Activated T-helper 1 cell treated with anti-CD3 and anti-CD28 coated beads, Interleukin-2, amount 50 U/mL, for 16 hours (primary cell): ENCODE measurements at places on chromosomes 1 and 21.
A peak's percentile ranks its signal among the peaks of the same experiment; 100 is the strongest.

- no peak for DNase-seq
These were observed 22.0 kb downstream of the TNNT2 start for GRCh38 chr1:201355471-201355870.

GRCh38 chr21:33332143-33332542, 7.4 kb downstream of the IFNAR1 start:
- no peak for DNase-seq

DNA sequence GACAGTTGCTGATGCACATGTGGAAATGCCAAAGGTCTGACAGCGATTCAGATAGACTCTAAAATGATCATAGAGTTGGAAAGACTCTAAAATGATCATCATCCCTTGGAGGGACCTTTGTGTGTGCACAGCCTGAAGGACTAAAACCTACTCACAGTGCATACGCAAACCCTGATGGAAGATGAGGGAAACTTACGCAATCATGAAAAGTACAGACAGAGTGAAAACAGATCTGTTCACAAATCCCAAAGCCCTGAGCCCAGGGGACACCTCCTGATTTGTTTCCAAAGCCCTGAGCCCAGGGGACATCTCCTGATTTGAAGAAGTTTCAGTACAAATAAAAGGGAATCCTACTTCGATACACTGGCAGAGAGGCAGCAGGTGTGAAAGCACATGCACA, 79.3 kb upstream of the PROX1 start:
- DNase-seq = no peak

DNA sequence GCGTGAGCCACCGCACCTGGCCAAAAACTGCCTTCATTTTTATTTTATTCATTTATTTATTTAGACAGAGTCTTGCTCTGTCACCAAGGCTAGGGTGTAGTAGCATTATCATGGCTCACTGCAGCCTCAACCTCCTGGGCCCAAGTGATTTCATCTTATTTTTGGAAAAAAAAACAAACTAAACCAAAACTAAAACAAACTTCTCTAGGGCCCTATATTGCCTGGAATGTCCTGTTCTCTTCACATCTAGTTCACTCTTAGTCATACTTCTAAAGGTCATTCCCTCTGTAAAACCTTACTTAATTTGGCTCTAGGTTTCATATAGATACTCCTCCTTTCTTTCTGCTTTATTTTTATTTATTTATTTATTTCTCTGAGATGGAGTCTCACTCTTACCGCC, 15.6 kb downstream of the RPS27 start:
- no peak for DNase-seq

DNA sequence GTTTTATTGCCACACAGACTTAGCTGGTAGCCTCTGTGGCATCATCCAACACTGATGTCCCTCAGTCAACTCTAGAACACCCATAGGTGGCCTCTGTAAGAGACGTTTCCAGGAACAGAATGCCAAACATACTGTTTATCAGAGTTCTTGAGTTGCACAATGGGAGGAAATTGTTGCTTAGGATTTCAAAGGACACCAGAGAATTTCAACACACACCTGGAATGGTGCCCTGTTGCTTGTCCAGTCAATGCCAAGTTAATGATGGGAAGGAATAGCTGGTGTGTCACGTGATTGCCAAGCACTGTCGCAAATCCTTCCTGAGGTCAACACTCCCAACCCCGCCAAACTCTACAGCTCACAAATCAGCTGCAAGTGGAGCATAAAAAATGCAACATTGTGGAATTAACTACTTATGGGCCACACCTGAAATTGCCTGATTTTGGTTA, 28.6 kb upstream of the DUSP23 start:
- DNase-seq = no peak

- no peak for DNase-seq
These were observed 386.2 kb upstream of the ADGRL2 start for GRCh38 chr1:81414488-81415015.

- no peak for DNase-seq
These were observed 237.2 kb downstream of the KAZN start for GRCh38 chr1:14835725-14836124.

DNA sequence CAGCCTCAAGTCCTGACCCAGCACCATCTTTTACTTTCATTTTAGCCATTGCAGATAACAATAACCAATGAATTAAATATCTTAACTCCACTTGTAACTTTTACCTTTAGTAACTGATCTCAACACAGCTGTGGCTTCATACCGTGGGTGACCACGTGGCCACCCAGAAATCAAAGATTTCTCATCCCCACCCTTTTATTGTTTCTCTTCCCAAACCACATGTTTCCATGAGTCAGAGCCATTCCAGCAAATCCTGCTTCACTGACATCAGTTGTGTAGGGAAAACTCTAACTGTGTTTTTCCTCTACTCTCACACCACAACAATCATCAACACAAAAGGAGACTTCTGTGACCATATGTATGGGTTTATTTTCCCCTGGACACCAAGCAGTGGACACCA, 25.1 kb upstream of the BRDT start:
- no peak for DNase-seq

GRCh38 chr1:13813398-13814012, 113.5 kb downstream of the PRDM2 start:
- peak; percentile 35 for DNase-seq

DNA sequence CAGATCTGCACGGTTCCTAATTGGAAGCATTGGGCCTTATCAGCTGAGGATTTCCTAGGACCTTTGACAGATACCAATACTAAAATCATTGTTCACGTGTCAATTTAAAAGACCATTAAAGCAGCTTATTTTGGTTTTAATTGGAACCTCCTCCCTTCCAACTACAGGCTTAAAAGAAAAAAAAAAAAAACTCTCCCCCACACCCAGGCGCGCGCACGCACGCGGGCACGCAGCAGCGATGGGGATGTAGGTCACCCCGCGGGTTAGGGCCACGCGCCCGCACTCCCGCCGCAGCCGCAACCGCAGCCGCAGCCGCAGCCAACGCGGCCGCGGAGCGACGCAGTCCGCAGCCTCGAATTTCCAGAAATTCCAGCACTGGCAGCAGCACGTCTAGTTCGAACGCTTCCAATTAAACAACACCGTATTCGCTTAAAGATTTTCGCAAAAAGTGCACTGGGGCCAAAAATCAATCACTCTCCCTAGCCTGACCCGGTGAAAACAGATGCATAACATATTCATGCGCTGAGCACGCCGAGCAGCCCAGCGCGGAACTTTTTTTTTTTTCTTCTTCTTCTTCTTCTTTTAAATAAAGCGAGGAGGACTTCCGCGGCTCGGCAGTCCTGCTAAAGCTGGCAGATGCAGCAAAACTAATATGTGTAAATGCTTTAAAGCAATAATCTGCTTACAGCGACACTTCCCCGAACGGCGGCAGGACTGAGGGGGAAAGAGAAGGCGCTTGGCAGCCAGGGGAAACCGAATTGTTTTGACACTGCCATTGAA, 13.3 kb upstream of the BARHL2 start:
- DNase-seq = no peak

DNA sequence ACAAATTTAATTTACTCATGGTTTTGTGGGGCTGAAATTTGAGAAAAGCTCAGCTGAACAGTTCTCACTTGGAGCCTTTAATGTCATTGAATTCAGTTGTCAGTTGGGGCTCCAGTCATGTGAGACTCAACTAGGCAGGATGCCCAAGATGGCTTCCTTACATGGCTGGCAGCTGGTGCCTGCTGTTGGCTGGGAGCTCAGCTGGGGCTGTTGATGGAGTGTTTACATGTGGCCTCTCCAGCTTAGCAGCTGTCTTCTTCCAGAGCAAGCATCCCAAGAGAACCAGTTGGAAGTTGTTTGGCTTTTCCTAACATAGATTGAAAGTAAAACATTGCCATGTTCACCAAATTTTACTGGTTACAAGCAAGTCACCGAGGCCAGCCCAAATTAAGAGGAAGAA, 81.8 kb upstream of the KCNA3 start:
- no peak for DNase-seq

DNA sequence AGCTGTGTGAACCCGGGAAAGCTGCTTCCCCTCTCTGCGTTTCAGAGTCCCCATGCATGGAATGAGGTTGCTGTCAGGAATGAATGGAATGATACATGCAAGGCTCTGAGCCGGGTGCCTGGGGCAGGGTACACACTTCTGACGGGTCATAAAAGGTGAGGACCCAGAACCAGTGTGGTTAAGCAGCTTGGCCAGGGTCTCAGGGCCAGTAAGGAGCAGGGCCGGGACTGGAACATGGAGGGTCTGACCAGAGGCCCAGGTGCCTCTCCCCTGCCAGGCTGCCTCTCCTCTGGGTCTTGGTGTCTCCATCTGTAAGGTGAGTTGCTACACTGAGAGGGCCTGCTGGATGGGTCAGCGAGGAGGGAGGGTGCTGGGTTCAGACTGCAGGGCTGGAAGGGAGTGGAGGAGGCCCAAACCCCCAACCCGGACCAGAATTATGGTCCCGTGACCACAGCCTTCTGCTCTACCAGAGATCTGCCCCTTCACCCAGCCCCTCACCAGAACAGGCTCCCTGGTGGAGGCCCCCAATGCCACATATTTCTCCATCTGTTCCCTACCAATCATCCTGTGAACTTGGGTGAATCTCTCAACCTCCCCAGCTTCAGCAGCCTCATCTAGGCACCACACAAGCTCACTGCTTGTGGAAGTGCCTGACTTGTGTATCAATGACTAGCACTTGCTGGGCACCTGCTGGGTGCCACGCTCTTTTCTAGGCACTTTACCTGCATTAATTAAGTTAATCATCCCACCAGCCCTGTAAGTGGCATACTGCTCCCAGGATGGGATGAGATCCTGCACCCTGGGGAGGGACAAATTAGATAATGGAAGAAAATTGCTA, 16.2 kb upstream of the LRP8 start:
- DNase-seq = no peak

- no peak for DNase-seq
These were observed 32.4 kb downstream of the RGS5 start for GRCh38 chr1:163170331-163170730.

GRCh38 chr1:212916481-212917133, 33.7 kb upstream of the VASH2 start:
- DNase-seq = no peak

DNA sequence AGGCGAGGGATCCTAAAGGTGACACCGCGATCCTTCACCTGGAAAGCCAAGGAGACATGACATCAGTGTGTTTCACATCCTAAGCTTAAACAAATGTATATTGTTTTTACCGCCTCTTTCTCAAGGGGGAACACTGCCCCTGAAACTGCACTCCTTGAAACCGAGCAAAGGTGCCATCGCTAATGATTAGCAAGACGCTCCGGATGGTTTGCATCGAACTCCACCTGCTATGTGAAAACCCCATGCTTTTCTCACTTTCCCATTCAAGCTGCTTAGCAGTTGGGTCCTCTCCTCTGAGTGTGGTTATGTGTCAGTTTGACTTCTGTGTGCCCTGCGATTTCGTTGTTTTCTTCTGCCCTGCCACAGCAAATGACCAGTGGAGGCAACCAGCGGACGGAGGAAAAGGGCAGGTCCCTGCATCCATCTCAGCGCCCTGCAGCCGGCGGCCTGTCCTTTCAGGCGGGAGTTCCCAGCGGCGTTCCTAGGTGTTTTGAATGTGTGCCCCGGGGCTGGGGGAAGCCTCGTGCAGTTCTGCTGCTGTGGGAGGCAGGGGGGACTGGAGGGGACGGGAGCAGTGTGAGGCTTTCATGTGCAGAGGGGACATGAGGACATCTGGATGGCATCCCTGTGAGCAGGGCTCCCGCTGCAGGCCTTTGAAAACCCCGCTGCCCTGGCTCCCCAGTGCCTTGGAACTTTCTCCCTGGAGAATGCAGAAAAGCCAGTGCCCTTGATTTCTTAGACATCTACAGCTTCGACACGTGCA, 16.1 kb downstream of the ZBTB18 start:
- no peak for DNase-seq

DNA sequence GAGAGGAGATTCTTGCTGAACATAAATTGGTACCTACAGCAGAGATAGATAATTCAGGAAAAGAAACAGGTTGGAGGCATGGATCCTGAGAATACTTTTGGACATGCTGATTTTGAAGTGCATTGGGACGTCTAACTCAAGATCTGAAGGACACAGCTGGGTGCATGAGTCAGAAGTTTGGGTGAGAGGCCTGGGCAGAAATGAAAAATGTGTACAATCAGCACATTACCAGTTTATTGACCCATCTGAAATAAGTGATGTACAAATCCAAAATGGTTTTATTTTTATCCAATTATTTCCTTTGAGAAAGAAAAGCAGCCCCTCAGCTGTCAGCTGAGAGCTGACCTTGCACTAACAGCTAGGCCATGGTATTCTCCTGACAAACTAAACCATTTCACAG, 975.2 kb upstream of the B3GALT2 start:
- no peak for DNase-seq

GRCh38 chr1:57404884-57405283, 19.0 kb downstream of the DAB1 start:
- no peak for DNase-seq

DNA sequence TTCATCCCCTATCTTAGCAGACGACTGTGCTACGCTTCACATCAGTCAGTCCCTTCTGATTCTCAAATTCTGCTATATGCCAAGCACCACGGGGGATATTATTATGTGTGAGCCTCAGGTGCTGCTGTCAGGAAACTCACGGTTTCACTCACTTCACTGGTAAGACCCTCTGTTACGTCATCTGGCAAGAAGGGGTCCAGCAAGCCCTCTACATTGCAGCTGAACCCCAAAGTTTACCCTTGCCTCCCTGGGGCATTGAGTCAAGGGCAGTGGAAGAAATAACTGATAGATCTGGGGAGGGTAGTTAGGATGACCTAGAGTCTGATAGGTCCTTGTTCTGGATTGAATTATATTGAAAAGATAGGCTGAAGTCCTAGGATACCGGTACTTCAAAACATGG, 237.4 kb downstream of the RRAGC start:
- no peak for DNase-seq

- no peak for DNase-seq
These were observed 654.6 kb downstream of the ADGRL2 start for GRCh38 chr1:82455342-82455741.

GRCh38 chr21:26116456-26117011, 54.0 kb downstream of the APP start:
- DNase-seq = no peak

GRCh38 chr1:67843746-67844145, 10.5 kb upstream of the GNG12 start:
- no peak for DNase-seq

DNA sequence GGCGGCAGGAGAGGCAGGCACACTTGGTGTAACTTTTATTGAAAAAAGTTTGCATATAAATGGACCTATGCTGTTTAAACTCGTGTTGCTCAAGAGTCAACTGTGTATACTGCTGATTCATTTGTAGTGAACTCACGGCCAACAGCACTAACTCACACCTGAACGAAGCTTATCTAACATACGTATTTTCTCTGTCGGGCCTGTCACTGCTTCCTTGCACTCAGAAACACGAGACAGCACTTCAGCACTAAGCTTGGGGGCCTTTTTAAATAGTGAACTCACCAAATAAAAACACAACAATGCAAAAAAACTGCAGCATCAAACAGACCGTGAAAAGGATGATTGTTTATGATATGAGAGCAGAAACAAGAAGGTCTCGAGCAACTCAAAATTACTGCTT, 58.9 kb upstream of the NEK2 start:
- no peak for DNase-seq
